ENCODE measurements at places on chromosomes 16 and 17.

- DNase-seq: no peak
Observed at GRCh38 chr16:31118223-31119155, 1.0 kb downstream of the KAT8 start.

DNA sequence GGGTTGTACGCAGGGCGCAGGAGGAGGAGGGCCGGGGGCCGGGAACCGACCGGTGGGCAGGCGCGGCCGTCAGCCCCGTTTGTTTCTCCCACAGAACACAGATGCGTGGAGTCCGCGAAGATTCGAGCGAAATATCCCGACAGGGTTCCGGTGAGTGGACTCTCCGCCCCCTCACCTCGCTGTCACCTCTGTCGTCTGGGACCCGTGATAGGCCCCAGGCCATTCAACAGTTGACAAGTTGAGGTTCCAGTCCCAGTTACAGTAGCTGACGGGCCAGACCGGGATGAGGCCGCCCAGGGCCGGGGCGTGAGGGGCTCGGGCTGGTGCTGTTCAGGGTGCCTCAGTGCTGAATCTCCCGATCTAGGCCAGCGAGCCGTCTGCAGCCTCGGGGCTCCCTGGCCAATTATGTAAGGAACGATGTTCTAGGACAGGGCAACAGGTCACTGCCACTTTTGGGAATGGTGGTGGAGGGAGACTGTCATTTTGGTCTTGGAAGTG lies 628 bp downstream of the GABARAPL2 start:
- no peak for DNase-seq

- peak; percentile 51 for DNase-seq
Observed at GRCh38 chr16:1002399-1003166, 21.0 kb downstream of the SOX8 start.

GRCh38 chr17:73749928-73750605 lies 105.8 kb upstream of the SDK2 start:
- DNase-seq: no peak

DNA sequence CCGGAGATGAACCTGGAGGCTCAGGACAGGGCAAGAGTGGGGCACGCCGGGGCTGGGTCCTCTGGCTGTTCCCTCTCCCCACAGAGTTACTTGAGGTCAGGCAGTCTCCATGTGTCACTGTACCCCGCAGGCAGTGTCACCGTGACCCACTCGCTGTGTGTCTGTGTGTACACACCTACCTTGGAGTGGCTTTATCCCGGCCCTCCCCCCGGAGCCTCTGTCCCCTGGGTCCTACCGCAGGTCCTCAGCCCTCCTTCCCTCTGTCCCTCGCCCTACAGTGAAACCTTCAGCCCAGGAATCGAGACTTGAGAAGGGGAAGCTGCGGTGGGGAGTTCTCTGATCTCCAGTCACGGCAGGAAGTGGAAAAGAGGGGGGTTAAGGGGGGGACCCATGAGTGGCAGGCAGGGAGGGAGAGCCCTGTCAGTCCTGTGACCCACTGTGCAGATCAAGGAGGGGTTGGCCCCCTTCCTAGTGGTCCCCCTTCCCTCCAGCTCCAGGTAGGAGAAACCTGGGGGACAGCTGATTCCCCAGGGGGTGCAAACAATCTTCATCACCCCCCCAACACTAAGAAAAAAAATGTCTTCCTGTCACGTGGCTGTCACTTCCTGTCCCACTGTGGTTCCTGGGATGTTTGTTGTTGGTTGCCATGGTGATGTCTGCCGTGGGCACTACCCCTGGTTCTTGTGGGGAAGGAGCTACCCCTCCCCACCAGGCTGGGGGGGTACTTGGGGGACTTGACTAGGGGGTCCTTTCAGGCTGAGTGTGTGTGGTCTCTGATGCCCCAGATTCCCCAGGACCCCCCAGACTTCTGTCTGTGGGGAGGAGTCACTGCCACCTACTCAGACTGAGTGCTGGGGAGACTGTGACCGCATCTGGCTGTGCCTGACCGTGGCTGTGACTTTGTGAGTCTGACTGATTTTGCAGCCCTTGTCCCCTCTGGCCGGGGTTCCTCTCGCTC lies 13.7 kb downstream of the RARA start:
- DNase-seq: no peak

GRCh38 chr16:24983561-24983960 lies 31.6 kb downstream of the ARHGAP17 start:
- DNase-seq: no peak

DNA sequence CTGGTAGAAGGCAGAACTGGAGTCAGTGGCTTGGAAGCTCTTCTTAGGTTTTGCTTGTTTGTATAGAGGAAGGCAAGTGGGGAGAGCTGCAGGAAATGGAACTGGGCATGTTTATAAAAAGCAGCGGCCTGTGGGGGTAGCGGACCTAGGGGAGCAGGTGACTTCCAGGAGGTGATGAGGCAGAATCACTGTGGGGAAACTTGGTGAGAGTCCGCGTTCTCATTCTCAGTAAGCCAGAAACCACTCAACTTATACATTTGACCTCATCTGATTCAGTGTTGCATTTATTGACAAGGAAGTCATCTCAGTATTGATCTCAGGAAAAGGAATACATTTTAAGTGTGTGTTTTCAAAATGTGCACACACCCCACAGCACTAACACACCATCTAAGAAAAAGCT lies 299.8 kb downstream of the CNTNAP4 start:
- no peak for DNase-seq

- DNase-seq: no peak
Observed at GRCh38 chr17:64784353-64785010, 122.4 kb upstream of the SMURF2 start.
